ENCODE measurements at places on chromosomes 12 and 14.

- DNase-seq, result no peak
Observed at GRCh38 chr14:86802726-86803125, 1190.3 kb downstream of the GALC start.

GRCh38 chr14:77142005-77142800, 612 bp upstream of the ZDHHC22 start:
- DNase-seq, result no peak

DNA sequence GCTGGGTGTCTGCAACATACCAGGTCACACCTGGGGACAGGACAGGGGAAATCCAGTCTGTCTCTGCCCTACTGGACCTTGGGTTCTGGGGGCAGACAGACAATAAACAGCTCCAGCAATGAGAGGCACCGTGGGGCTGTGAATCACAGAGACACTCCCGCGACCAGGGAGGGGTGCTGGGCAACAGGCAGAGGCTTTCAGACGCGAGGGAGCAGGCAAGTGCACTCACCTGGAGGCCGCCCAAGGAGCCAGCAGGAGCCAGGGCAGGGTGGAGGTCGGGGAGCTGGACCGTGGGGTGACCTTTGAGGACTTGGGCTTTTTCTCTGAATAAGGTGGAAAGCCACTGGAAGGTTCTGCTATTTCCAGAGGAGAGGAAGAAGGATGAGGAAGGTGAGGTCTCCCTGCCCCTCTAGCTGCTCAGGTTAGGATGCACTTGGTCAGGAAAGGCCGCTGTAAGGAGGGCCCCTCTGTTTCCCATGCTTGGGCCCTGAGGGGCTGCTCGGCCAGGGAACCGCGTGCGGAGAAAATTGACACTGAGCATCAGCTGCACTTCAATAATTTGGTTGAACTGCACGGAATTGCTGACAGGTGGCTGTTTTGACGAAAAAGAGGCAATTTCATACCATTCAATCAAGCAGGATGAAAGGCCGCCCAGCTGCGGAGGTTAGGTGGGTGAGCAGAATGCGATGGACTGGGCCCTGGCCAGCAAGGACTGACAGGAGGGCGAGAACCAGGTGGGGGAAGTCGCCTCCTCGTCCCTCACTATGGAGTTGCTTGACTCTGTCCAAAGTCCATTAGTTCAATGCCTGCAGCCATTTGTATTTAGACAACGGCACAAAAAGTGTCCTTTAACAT, 42.2 kb downstream of the JAG2 start:
- no peak for DNase-seq

GRCh38 chr12:14714437-14714836, 18.0 kb upstream of the GUCY2C start:
- DNase-seq, result no peak

GRCh38 chr14:100074431-100075100, 9.3 kb downstream of the EVL start:
- no peak for DNase-seq

DNA sequence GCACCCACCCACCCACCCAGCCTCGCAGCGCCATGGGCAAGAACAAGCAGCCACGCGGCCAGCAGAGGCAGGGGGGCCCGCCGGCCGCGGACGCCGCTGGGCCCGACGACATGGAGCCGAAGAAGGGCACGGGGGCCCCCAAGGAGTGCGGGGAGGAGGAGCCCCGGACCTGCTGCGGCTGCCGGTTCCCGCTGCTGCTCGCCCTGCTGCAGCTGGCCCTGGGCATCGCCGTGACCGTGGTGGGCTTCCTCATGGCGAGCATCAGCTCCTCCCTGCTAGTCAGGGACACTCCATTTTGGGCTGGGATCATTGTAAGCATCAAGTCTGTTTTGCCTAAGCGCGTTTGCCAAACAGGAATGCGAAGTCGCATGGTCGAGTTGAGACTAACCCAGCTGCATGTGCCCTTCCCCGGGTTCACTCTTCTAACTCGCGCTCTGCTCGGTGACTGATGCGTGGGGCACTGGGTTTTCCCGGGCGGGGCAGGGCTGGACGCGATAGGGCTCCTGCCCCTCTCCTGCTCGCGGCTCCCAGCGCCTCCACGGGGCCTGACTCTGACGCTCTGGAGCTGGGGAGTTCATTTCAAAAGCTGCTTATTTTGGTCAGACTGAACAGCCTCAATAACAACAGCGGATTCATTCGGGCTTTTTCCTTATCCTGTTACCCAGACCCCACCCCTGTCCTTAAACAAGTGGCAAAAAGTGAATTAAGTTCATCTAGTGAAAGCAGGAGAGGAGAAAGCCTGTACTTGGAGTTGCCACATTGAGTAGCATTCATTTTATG, 458 bp downstream of the SSPN start:
- no peak for DNase-seq

DNA sequence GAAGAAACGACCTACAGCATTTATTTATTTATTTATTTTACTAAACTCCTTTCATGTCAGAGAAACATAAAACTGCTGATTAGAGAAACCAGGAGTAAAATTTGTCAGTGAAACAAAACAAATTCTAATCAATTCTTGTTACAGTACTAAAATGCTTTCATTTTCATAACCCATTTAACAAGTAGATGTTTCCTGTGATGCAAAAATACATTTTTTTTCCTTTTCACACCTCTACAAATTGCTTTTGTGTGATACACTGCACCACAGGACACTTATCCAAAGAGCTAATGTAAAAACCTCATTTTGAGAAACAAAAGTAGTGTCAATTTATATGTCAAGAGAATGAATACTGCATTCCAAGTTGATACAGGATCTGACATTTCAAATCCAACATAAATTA, 155.1 kb downstream of the SYT1 start:
- DNase-seq, result no peak

- no peak for DNase-seq
Observed at GRCh38 chr14:73567951-73568885, 795 bp upstream of the ACOT2 start.

DNA sequence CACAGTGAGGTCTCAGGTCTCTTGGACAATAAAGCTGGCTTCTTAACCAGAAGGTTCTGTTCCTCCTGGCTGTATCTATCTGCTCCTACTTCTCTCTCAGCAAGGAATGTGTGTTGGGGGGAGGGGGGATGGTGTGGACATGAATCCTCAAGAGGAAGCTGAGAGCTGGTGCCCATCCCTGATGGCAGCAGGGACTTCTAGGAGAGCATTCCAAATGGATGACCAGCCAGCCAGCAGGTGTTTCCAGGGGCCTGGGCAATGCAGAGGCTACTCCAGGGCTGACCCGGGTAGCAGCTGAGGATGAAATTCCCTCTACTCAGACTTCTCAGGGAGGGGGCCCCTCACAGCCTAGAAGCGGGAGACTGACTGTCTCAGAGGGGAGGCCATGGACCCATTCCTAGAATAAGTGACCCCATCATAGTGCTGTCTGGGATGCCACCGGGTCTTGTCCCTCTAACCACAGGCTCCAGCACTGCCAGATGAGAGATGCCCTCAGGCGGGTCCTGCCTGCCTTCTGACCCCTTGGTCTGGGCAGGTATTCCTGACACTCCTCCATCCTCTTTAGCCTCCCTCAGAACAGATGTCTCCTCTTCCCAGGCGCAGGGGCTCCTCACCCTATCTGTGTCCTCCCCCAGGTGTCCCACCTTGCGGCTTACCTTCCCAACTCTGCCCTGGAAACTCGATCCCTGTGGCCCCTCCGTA, 1.2 kb downstream of the RAB15 start:
- no peak for DNase-seq

DNA sequence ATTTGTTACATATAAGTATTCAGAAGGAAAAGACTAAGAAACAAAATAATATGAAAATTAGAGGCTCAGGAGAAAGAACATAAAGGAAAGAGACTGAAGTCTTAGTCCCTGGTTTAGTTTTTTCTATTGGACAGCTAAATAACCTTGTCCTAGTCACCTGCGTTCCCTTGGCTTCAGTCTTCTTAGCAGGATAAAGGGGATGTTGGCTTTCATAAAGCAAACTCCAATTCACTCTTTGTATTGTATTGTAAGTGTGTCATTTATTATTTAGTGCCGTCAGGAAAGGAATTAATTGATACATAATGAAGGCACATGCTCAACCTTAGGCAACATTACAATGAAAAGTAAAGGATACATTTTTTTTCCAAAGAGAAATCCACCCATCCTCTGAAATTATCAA, 190.3 kb upstream of the PPFIA2 start:
- DNase-seq, result no peak

GRCh38 chr12:56258820-56259183, 618 bp upstream of the ANKRD52 start:
- no peak for DNase-seq

- no peak for DNase-seq
Observed at GRCh38 chr14:52356025-52356424, 41.9 kb downstream of the PTGER2 start.

- no peak for DNase-seq
Observed at GRCh38 chr14:97791906-97792305, 994.7 kb downstream of the VRK1 start.

DNA sequence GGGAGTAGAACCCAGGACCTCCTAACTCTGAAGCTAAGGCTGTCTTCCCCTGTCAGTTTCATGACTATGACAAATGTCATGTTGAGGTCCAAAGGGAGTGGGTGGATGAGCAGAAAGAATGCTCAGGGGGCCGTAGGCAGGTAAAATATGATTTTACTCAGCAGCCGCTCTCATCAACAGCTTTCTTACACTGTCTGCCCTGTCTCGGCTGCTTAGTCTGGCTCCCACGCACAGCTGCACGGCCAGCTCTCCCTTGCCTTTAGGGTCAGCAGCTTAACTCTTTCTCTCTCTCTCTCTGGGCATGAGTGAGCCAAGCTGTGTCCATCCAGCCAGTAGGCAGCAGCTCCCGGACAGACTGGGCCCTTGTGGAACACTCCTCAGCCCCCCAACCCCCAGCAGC, 95.2 kb downstream of the GCH1 start:
- no peak for DNase-seq

DNA sequence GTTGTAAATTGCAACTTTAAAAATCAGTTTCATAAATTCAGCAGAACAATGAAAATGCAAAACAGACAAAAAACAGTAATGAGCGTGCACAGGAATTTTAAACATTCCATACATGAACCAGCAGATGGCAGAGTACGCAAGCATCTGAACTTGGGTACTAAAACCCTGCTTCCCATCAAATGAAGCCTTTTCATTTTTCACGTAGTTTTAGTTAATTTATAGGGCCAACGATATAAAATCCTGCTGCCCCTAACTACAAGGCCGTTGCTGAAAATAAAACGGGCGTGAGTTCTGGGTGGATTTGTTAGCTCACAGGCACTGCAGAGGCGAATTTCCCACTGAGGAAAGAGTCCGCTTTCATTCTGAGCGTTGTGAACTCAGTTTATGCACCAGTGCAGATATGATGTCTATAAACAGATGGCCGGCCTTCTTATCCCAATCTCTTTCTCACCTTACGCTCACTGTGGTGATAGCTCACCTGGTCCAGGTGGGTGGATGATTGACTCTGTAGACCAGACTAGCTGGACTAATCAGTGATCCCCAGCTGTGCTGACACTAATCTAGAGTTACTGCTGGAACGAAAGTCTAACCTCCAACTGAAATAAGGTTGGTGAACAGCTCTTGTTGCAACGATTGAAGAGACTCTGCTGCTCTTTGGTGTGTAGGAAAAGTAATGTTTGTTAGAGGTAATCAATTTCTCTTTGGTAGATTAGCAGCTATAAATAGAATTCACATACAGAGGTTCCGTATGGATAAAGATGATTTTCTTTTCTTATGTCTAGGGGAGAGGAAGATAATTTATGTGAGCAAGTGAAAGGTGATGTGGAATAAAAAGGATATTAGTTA, 89.2 kb downstream of the PDZRN4 start:
- DNase-seq, result no peak
